Pancreas (tissue), 10 donors: ENCODE measurements at places on chromosomes 6 and 20. TPM values are rescaled to one million over a fixed set of nuclear protein-coding genes. Genes with fewer than 3 reads are reported as not detected.

Gene HCK
- 3.2 TPM for total RNA-seq

GRCh38 chr6:35154947-35155346, 13.8 kb upstream of the TCP11 start:
- DNase-seq: no peak
- H3K4me1 ChIP-seq: no peaks in the 10 kb centered on the region
- H3K36me3 ChIP-seq: no peaks in the 10 kb centered on the region
- no peak overlapping the region for H3K4me3 ChIP-seq

- no peak for DNase-seq
- peaks cover 23% of the 10 kb centered on the region for H3K4me1 ChIP-seq
- no peak overlapping the region for H3K4me3 ChIP-seq
- no peaks in the 10 kb centered on the region for H3K36me3 ChIP-seq
- H3K27ac ChIP-seq: no peak overlapping the region
Observed at GRCh38 chr20:49167811-49168507, 20.2 kb downstream of the STAU1 start.

GRCh38 chr6:33207552-33208090, 679 bp upstream of the RING1 start:
- H3K4me1 ChIP-seq: peaks cover 7% of the 10 kb centered on the region
- peak overlapping the region; percentile 74 for H3K4me3 ChIP-seq
- peak; percentile 79 for DNase-seq
- H3K36me3 ChIP-seq: peaks cover 12% of the 10 kb centered on the region

Gene WFDC13
- total RNA-seq: not detected

Gene TMEM74B
- 1.6 TPM for total RNA-seq

DNA sequence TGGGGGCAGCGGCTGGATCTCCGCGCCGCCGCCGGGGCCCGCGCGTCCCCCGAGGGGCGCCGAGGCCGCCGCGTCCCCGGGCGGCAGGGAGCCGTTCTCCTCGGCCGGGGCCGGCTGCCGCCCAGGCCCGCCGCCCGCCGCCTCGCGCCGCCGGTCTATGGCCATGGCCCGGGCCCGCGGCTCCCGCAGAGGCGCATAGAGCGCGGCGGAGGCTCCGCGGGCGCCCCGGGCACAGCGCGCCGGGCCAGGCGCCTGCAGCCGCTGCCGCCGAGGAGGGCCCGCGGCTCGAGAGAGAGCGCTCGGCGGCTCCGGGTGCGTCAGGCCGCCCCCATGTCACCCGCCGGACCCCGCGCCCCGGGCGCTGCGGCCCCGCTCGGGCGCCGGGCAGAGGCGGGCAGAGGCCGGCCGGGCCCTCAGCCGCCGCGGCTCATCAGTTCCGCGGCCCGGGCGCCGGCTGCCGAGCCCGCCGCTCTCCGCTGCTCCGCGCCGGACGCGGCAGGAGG, 404 bp downstream of the SLC22A23 start:
- no peaks in the 10 kb centered on the region for H3K36me3 ChIP-seq
- H3K4me1 ChIP-seq: peaks cover 6% of the 10 kb centered on the region
- H3K4me3 ChIP-seq: peak overlapping the region; percentile 80
- no peak for DNase-seq
- no peak overlapping the region for H3K27ac ChIP-seq
- no peaks in the 10 kb centered on the region for H3K27me3 ChIP-seq

GRCh38 chr6:41430875-41431274, 95.5 kb downstream of the NCR2 start:
- H3K36me3 ChIP-seq: no peaks in the 10 kb centered on the region
- no peak for DNase-seq
- no peaks in the 10 kb centered on the region for H3K27me3 ChIP-seq
- no peak overlapping the region for H3K27ac ChIP-seq

Gene NTSR1
- total RNA-seq: 0.09 TPM

Gene TMC2
- total RNA-seq: 0.17 TPM

Gene ADGRF5
- total RNA-seq: 6.6 TPM

GRCh38 chr6:147546501-147547368, 38.2 kb downstream of the SAMD5 start:
- H3K27me3 ChIP-seq: no peaks in the 10 kb centered on the region
- H3K27ac ChIP-seq: no peak overlapping the region
- H3K4me1 ChIP-seq: no peaks in the 10 kb centered on the region
- H3K36me3 ChIP-seq: no peaks in the 10 kb centered on the region

DNA sequence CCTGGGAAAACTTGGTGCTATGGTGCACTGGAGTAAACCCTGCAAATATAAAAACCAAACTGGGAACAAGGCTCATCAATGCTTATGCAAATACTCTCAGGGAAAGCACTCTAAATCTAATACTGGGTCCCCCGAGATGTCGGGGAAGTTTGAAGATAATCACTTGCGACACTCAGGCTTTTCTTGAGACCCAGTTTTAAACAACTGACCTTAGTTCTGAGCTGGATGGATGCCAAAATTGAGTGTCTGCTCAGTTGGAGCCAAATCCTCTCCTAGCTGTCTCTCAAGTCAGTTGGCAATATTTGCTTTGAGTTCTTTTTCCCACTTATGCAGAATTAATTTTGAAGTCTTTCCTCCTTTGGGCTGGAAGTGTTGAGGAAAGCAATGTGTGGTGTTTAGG, 75.5 kb upstream of the CD2AP start:
- no peak overlapping the region for H3K27ac ChIP-seq
- no peaks in the 10 kb centered on the region for H3K4me1 ChIP-seq
- H3K4me3 ChIP-seq: no peak overlapping the region
- DNase-seq: no peak
- no peaks in the 10 kb centered on the region for H3K27me3 ChIP-seq
- H3K36me3 ChIP-seq: no peaks in the 10 kb centered on the region
